ENCODE measurements at places on chromosomes 12 and 14.

DNA sequence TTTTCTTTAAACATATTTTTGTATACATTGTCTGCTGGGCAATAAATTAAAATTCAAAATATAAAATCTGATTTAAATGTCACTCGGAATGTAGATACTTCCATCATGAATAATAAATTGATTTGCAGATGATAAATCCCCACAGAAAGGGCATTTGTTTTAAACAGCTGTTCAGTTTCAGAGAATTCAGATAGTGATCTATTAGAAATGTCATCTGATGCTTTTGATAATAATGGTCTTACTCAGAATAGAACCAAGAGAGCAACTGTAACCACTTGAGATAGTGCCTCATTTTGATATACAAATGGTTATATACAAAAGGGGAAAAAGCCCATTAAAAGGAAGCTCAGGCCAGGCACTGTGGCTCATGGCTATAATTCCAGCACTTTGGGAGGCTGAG is 43.4 kb downstream of the CDK17 start:
- no peak for DNase-seq

GRCh38 chr12:63351370-63351769 is 200.4 kb upstream of the AVPR1A start:
- DNase-seq = no peak

GRCh38 chr12:57058454-57058853 is 8.5 kb upstream of the MYO1A start:
- no peak for DNase-seq

GRCh38 chr12:68873316-68873715 is 59.7 kb downstream of the CPM start:
- no peak for DNase-seq

DNA sequence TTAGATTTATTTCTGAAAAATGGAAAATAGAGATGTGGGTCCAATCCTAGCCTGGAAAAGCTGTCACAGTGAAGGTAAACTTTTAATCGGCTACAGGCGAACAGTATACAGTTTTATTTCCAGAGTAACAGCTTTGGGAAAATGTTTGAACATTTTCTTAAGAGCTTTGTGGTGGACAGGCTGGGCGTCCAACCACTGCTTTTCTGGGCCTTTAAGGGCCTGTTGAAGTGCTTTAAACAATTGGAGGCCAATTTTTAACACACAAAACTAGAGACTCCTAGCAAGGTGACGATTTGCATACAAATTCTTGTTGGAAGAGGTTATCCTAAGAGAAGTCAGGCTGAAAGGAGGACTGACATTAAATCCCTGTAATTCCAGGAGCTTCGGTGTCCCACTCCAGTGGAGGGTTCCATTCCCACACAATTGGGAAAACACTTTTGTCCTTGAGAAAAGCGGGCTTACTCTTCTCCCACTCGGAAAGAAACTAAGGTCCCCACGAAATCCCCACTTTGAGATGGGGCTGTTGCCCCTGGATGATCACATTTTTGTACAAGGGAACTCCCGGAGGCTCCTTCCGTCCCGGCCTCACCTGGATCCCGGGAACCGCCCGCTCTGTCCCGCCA is 26.9 kb downstream of the BCL11B start:
- no peak for DNase-seq

- DNase-seq = no peak
Observed at GRCh38 chr12:109592195-109592904, 18.8 kb downstream of the MVK start.

DNA sequence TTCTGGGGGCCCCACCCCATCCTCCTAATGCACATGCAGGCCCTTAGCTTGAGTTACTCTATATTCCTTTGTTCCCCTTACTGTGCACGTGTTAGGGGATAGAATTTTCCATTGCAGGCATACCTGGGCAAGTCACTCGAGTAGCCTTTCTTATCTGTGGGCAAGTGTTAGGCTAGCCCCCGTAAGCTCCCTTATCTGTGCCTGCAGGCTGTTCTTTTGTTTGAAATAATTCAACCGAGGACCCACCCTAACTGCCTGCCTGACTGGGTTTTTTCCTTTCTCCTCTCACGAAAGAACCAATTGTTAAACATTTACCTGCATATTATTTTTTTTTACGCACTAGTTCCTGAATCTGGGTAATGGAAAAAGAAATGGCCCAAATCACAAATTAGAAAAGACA is 21.3 kb upstream of the BCAT1 start:
- DNase-seq = no peak

- peak; percentile 23 for DNase-seq
Observed at GRCh38 chr12:56104815-56105608, 653 bp downstream of the PA2G4 start.

DNA sequence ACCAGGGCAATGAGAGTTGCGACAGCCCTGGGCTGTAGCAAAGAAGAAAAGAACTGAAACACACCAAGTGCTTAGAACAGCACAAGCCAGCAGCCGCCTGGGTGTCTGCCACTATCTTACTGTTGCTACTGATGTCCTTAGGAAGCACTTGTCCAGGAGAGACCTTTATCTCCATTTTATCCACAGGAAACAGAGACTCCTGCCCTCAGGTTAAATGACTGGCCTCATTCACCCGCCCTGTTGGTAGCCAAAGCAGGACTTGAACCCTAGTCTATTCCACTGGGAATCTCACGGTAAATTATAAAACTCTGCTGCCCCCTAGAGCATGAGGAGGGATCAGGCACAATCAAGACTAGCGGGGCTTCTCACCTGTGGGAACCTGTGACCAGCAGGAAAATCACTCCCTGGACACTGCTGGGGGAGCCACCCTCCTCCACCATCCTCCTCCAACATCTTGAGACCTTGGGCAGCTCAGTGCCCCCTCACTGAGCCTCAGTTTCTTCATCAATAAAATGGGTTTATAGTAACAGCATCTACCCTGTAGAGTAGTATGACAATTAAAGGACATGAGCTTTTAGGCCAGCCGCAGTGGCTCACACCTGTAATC is 20.5 kb upstream of the TESC start:
- no peak for DNase-seq

DNA sequence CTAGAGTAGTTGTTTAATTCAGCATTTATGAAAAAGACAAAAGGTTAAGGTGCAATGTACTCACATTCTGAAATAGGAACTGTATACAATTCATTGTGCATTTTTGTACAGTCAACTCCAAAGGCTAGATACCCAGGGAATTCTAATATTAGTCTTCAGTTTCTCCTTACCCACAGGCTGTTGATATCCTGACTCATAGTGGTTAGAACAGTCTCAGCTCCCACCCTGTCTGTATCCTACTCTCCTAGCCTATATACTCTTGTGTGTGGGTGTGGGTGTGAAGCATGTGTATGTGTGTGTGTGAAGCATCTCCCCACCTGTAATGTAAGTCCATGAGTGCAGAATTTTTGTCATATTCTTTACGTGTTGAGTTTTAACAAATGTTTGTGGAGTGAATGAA is 229.5 kb downstream of the NAV3 start:
- DNase-seq = no peak

- DNase-seq = no peak
Observed at GRCh38 chr12:55927588-55928502, at the start of gene PYM1. PYM1 (minus strand) TSS chr12:55927894; CDS start chr12:55927761, 133 bp downstream.

DNA sequence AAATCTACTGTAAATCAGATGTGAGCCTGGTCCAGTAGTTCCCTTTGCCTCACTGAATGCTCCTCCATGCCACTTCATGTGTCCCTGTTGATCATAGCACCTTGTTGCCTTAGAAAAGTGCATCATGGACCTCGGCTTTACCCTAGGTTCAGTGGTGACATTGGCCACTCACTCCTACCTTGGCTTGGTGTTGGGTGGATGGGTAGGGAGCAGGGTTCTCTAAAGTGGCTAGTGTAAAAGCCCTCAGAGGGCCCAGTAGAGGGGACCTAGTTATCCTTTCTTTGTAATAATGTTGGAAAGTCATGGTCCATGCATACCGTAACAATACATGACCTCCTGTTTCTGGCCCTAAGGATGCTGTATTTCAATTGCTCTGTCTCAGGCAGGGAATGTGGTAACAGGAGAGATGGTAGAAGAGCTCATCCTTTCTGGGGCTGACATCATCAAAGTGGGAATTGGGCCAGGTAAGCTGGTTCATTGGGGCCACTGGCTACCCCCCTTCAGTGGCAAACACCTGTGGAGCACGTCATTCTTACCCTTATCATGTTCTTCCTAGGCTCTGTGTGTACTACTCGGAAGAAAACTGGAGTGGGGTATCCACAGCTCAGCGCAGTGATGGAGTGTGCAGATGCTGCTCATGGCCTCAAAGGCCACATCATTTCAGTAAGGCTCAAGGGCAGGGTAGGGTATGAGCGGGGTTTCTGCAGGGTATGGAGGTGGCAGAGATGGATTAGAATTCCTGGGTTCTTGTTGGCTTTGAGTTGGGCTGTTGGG is 4.1 kb downstream of the GMPR2 start:
- no peak for DNase-seq

DNA sequence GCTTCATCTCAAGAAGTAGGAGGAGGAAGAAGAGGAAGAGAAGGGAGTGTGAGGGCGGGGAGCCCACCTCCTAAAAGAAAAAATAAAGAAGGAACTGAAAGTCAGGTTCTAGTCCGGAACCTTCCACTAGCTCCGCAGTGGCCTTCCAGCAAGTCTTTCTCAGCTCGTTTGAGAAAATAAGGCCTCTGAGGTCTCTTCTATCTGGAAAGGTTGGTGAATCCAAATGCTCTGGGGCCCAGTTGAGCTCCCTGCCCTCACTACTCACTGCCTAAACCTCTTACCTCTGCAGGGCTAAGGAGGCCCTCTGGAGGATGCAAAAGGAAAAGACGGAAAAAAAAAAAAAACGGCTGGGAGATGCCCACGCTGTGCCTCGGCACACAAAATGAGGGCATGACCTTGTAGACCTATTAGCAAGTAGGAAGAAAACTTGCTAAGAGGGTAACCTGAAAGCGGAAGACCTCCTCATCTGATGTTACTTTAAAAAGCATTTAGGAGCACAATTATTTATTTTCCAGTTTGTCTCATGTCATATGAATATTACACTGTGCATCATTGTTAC is 35.9 kb downstream of the FBLN5 start:
- DNase-seq = no peak

GRCh38 chr12:75705749-75706711 is 194.6 kb upstream of the KRR1 start:
- DNase-seq = no peak

DNA sequence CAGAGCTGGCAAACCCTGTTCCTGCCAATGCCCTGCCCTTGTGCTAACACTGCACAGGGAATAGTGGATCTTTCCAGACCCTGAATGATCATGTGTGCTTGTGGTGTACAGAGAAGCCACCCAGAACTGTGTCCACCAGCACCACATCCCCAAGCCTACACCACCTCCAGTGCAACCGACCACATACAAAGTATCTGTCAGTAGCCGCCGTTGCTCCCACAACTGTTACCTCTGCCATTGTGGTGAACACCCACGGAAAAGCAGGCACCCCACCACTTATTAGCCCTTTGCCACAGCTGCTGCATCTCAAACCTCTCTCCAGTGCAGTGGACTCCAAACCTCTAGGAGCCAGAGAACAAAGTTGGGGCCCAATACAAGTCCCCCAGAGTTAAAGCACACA is 1049.6 kb downstream of the TRHDE start:
- no peak for DNase-seq

DNA sequence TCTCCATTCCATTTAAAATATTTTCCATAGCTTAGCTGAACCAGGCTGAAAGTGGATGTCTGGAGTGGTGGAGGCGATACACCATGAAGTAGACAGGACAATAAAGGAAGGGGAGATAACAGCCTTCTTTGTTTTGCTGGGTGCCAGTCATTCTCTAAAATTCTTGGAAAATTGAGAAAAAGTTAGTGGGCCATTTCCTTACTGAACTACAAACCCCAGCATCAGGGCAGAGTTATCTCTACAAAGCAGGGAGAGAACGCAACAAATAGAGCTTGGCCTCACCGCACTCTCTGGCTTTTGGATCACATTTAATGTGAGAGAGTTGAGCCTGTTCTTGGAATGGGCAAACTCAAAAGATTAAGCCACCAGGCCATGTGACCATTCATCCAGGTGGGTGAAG is 41.2 kb upstream of the LRRC10 start:
- DNase-seq = no peak

DNA sequence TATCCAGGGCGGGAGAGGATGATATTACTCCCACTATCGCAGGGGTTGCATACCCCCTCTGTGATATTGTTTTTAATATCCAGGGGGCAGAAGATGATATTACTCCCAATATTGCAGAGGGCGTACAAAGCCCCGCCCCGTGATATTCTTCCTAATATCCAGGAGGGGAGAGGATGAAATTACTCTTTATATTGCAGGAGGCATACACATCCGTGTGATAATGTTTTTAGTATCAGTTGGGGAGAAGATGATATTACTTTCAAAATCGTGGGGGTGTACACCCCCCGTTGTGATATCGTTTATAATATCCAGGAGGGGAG is 52.9 kb upstream of the OXA1L start:
- no peak for DNase-seq

- DNase-seq = no peak
Observed at GRCh38 chr12:47753021-47754001, 5.4 kb downstream of the RAPGEF3 start.

DNA sequence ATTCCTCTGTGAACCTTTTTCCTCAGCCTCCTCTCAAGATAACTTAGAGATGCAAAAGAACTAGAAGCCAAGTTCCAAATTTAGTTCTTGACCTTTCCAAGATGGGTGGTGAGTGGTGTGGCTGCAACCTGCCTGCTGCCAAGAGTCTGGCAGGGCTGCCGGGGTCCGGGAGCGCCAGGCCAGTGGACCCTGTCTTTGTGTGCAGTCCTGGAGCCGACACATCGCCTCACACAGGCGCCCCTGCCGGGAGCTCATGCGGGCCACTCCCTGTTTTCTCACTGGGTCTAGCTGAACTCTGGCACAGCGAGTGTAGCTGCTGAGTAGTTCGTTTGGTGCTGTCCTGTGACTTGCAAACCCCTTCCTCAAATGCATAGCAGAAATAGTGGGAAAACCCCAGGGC is 84.9 kb downstream of the CACNA1C start:
- no peak for DNase-seq

DNA sequence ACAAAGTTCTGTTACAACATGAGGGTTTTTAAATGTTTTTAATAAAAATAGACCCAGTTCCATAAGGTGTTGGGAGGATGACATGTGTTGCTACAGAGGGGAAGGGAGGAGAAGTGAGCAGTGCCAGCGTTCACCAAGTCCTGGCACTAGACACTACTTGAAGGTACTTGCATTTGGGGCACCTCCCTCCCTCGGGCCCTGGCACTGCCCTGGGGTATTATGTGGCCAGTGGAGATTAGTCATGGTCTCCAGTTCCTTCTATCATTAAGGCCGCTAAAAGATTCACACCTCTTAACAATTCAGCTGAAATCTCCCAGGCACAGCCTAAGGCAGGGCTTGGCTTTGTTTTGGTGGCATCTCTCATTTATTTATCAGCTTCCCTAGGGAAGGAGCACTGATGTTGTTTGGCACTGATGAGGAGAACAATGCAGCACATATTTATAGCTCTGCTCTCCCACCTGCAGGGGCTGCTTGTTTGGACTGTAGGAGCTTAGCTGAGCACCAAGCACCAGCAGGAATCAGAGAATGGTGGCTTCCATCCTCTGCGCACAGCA is 155.5 kb upstream of the NTF3 start:
- DNase-seq = no peak

- no peak for DNase-seq
Observed at GRCh38 chr12:89333564-89334252, 18.6 kb downstream of the DUSP6 start.

Data from activated CD4-positive, alpha-beta T cell treated with anti-CD3 and anti-CD28 coated beads, Interleukin-2, amount 50 U/mL, for 24 hours (primary cell).